NCI-H460 (cell line): ENCODE measurements at places on chromosomes 5 and 9. TPM values are rescaled to one million over a fixed set of nuclear protein-coding genes. Genes with fewer than 3 reads are reported as not detected.

The PCSK1 gene
- total RNA-seq = 2.0 and 3.2 TPM in 2 replicates

The STPG3 gene
- not detected in 2 replicates for total RNA-seq

The PDZD2 gene
- total RNA-seq = not detected in 2 replicates

DNA sequence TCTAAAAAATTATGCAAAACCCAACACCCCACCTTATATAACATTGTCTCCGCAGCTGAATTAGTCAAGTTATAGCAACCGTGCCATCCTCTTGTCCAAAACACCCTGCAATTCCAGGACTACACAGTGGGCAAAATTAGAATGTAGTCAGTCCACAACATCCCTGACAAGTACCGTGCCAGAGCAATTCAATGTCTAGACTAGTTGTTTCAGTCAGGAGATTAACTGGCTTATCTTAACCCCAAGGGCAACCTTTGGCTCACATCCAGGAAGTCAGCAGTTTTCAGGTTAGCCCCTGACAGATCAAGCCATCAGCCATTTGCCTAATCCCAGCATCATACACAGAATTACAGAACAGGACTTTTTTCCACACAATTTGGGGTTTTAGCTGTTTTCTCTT lies 240.8 kb upstream of the TMEM161B start:
- no peak for DNase-seq

GRCh38 chr5:13704396-13704795 lies 240.1 kb downstream of the DNAH5 start:
- no peak for DNase-seq

- no peak for DNase-seq
Observed at GRCh38 chr5:72313141-72313540, 6.9 kb downstream of the MRPS27 start.

GRCh38 chr5:173581408-173582215 lies 34.8 kb downstream of the BOD1 start:
- peak; percentile 31 for DNase-seq

DNA sequence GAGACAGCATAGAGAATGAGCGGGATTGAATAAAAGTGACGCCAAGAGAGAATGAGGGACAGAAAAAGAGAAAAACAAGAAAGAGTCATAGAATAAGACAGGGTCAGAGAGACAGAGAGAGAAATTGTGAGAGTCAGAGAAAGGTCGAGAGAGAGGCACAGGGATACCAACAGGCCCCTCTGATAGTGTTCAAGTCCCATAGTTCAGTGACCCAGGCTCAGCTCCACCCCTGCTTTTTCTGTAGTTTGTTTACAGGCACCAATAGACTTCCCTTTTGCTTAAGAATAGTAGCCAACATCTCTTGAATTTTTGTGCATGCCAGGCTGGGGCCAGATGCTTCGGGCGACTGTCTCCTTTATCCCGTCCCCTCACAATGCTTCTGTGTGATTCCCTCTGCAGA lies 62.5 kb downstream of the ARHGEF37 start:
- no peak for DNase-seq

GRCh38 chr5:42516282-42517042 lies 93.2 kb downstream of the GHR start:
- no peak for DNase-seq

DNA sequence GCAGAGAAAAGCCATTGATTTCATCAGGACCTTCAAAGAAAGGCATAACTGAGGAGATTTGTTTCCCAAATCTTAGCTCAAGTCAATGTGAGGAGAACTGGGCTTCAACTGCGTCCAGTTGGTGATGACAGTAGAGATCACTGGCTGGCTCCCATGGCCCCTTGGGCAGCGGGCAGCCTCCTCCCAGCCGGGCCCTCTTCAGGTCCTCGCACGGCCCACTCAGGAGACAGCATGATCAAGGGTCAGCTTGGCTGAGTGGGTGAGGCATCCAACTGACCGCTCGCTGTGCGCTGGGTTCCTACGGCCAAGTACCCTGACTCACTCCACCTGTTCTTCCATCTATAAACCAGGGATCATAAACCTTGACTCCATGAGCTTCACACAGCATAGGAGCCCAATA lies 274.0 kb downstream of the NSG2 start:
- no peak for DNase-seq

GRCh38 chr5:69206528-69207190 lies 17.3 kb downstream of the CENPH start:
- no peak for DNase-seq

GRCh38 chr9:1388216-1388615 lies 338.1 kb downstream of the DMRT2 start:
- no peak for DNase-seq

DNA sequence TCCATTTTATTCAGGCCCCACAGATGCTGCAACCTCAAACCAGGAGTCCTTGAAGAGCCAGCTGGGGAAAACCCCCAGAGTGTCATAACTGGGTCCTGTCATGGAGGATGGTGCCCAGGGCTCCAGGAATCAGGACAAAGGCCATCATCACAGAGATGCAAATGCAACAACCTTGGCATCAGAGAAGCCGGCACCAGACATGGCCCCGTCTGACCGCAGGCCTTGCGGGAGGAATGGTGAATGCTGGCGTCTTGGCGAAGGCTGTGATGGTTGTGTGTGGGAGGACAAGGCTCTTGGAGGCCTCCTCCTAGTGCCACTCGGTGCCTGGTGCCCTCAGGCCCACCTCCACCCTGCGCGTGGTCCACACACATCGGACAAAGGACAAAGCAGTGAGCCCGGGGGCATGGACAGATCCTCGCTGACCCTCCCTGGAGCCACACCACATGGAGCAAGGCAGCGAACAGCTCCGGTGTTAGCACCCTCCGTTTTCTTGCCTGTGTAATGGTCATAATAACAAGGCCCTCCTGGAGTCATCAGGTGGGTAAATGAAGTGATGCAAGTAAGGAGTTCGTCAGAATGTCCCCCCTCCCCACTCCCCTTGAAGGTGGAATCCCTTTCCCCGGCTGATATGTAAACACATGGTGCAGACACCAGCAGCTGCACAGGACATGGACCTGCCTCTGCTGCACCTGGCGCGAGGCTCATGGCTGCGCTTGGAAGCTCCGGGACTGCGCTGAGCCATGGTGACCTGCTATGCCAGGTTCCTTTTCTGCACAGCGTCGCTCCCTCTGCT lies 380.7 kb downstream of the IRX2 start:
- DNase-seq = no peak

GRCh38 chr9:129139233-129139992 lies 28.2 kb downstream of the PTPA start:
- DNase-seq = peak; percentile 88

GRCh38 chr9:126147936-126148870 lies 178.4 kb upstream of the MVB12B start:
- DNase-seq = no peak

- no peak for DNase-seq
Observed at GRCh38 chr9:97319395-97319794, 11.9 kb downstream of the CCDC180 start.
